Ovary (tissue), 10 donors: ENCODE measurements at places on chromosomes 5 and 9. TPM values are rescaled to one million over a fixed set of nuclear protein-coding genes. Genes with fewer than 3 reads are reported as not detected.

IGIP gene
- 8.6 TPM for total RNA-seq

ADAMTS12 gene
- 6.1 TPM for total RNA-seq

NNT gene
- total RNA-seq: 44.7 TPM

C7 gene
- total RNA-seq: 1,224 TPM

FBLL1 gene
- 0.60 TPM for total RNA-seq

SLC45A2 gene
- total RNA-seq: not detected

TRIP13 gene
- 1.3 TPM for total RNA-seq

MAPKAP1 gene
- total RNA-seq: 57.5 TPM

BSPRY gene
- 0.15 TPM for total RNA-seq

ROPN1L gene
- total RNA-seq: 1.2 TPM

PCDHGA4 gene
- 7.7 TPM for total RNA-seq

TMC1 gene
- 0.67 TPM for total RNA-seq

CCDC192 gene
- 0.84 TPM for total RNA-seq

LCN2 gene
- 5.0 TPM for total RNA-seq

SH3RF2 gene
- total RNA-seq: 1.0 TPM

COL27A1 gene
- 33.3 TPM for total RNA-seq

TSLP gene
- total RNA-seq: 0.15 TPM

HMMR gene
- total RNA-seq: 0.10 TPM

IRX2 gene
- total RNA-seq: not detected

CER1 gene
- not detected for total RNA-seq

AGXT2 gene
- total RNA-seq: not detected

STPG3 gene
- not detected for total RNA-seq

IFNA2 gene
- not detected for total RNA-seq

FSTL4 gene
- total RNA-seq: 0.20 TPM

OR1Q1 gene
- total RNA-seq: not detected

PCDHGA8 gene
- total RNA-seq: 4.0 TPM

TXNDC8 gene
- total RNA-seq: not detected

TLE1 gene
- 41.1 TPM for total RNA-seq

CCL27 gene
- 0.66 TPM for total RNA-seq

CDC20B gene
- total RNA-seq: not detected

CCDC180 gene
- total RNA-seq: 8.4 TPM

ZNG1C gene
- total RNA-seq: 23.4 TPM

ALDOB gene
- total RNA-seq: not detected

GPR150 gene
- not detected for total RNA-seq

DMRT3 gene
- total RNA-seq: not detected

IFNB1 gene
- not detected for total RNA-seq

PCDHB3 gene
- 4.1 TPM for total RNA-seq

PRSS3 gene
- 2.0 TPM for total RNA-seq

WNK2 gene
- total RNA-seq: 1.5 TPM

PCDHGA10 gene
- 6.3 TPM for total RNA-seq

GABRA1 gene
- total RNA-seq: not detected

CCL21 gene
- total RNA-seq: 83.6 TPM

PAIP1 gene
- 50.4 TPM for total RNA-seq

AQP7 gene
- total RNA-seq: 1.5 TPM
